ENCODE measurements at places on chromosomes 7 and 10.

DNA sequence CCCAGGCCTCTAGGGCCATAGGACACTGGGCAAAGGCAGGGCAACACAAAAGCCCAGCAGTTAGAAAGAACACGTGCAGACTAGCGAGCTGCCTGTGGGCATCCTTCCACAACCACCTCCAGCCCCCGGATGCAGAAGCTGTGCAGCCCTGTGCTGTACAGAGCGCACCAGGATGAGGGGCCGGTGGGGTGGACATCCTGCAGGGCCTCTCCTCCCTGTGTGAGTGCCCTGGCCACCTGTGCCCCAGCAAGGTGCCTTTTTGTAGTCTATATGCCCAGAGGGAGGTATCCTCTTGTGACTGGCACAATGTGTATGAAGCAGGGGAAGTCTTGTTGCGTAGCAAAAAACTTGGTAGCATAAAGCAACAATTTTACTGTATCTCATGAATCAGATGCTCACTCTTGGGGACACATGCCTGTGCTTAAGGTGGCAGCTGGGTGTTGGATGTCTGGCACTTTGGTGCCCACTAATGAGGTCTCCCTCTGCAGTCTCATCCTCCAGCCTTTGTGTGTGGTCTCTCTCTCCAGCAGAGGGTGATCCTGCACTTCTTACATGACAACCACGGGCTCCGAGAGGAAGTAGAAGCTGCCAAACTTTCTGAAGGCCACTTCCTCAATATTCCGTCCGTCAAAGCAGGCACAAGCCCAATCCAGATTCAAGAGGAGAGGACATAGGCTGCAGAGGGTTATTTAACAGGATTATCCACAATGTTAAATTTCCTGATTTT lies 8.7 kb downstream of the NCAPG2 start:
- no peak for DNase-seq

- DNase-seq: peak; percentile 74
Observed at GRCh38 chr7:145036604-145037405, 201.0 kb upstream of the TPK1 start.

- DNase-seq: no peak
Observed at GRCh38 chr7:106855540-106856132, 9.4 kb upstream of the PIK3CG start.

- DNase-seq: no peak
Observed at GRCh38 chr10:33263453-33263852, 71.0 kb downstream of the NRP1 start.

GRCh38 chr10:123393170-123393569 lies 239.0 kb downstream of the BUB3 start:
- DNase-seq: no peak

GRCh38 chr10:28095791-28096378 lies 97.0 kb upstream of the ODAD2 start:
- no peak for DNase-seq

- DNase-seq: no peak
Observed at GRCh38 chr10:112288486-112288885, 5.3 kb downstream of the TECTB start.

GRCh38 chr7:42016517-42016916 lies 220.5 kb downstream of the GLI3 start:
- no peak for DNase-seq

GRCh38 chr7:17063045-17063383 lies 181.2 kb upstream of the AGR3 start:
- no peak for DNase-seq

GRCh38 chr10:102334101-102334500 lies 61.4 kb upstream of the NFKB2 start:
- no peak for DNase-seq

GRCh38 chr10:90199093-90199492 lies 497.7 kb downstream of the KIF20B start:
- peak; percentile 72 for DNase-seq

- no peak for DNase-seq
Observed at GRCh38 chr10:90652519-90652918, 205.3 kb downstream of the HTR7 start.

DNA sequence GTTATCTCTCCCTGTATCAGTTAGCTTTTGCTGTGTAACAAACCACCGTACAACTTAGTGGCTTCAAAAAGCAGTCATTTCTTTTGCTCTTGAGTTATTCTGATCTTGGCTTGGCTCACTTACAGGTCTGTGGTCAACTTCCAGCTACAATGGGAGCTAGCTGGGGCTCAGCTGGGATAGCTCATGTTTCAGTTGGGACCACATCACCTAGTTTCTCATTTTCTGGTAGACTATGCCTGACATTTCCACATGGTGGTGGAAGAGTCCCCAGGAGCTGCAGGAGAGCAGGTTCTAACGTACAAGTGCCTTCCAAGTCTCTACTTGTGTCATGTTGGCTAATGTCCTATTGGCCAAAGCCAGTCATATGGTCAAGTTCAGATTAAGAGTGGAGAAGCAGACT lies 25.8 kb upstream of the PIP4K2A start:
- DNase-seq: no peak

Measured in kidney (tissue), 22 donors.